Cardiac muscle cell (in vitro differentiated cells and primary cell): ENCODE measurements at places on chromosomes 12 and 14. TPM values are rescaled to one million over a fixed set of nuclear protein-coding genes. Genes with fewer than 3 reads are reported as not detected.

The POTEM gene
- total RNA-seq: not detected in 2 replicates

DNA sequence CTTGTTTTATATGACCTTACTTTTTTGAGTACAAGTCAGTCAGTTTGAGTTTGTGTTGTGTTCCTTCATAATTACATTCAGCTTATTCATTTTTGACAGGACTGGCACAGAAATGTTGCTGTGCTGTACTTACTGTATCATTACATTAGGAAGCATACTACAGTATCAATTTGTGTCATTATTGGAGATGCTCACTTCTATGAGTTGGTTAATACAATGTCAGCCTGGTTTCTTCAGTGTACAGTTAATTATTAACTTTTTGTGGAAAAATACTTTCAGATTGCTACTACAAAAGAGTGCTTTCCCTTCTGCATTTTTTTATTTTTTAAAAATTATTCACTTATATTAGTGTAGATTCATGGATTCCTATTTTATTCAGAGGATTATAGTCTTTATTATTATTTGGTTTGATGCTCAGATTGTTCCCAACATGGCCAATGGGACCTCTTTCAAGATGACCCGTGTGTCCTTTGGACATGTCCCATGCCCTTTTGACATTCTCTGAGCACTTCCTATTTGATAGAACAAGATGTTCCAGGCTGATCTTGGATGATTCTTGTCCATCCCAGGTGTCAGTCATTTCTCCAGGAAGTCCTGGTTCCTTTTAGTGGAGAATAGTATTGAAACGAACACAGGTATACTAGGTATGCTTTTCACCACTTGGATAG, 66.6 kb downstream of the MON2 start:
- peaks cover 24% of the 10 kb centered on the region for H3K36me3 ChIP-seq
- no peak overlapping the region for H3K27ac ChIP-seq
- H3K4me1 ChIP-seq: no peaks in the 10 kb centered on the region
- no peaks in the 10 kb centered on the region for H3K27me3 ChIP-seq
- no peak for DNase-seq

The SAMD15 gene
- total RNA-seq: 2.2 and 3.6 TPM in 2 replicates

The TMEM52B gene
- not detected in 2 replicates for total RNA-seq

DNA sequence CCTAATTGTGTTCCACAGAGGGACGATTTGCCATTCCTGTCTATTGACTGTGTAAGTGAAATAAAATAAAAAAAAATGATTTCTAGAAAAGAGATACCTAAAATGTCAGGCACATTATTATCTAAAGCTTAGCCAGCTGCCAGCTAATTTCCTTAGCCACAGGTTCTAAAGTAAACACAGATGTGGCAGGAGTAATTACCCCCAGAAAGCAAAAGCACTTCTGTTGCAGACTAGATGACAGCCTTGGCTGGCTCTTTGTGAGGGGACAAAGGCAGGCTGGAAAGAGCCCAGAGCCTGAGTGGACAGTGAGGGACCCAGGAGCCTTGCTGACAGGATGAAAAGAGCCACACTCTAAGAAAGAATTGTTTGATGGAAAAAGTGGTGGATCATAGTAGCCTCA, 418.1 kb downstream of the LRIG3 start:
- no peaks in the 10 kb centered on the region for H3K27me3 ChIP-seq
- no peak overlapping the region for H3K4me3 ChIP-seq
- DNase-seq: peak; percentile 54
- no peaks in the 10 kb centered on the region for H3K4me1 ChIP-seq

The DNAH10 gene
- 0.77 and 1.1 TPM in 2 replicates for total RNA-seq

GRCh38 chr12:25583545-25583944, 30.5 kb upstream of the LMNTD1 start:
- no peaks in the 10 kb centered on the region for H3K36me3 ChIP-seq
- H3K27me3 ChIP-seq: no peaks in the 10 kb centered on the region
- peak; percentile 81 for DNase-seq
- H3K27ac ChIP-seq: peak overlapping the region; percentile 5

GRCh38 chr12:13177373-13177772, 19.2 kb upstream of the EMP1 start:
- H3K4me3 ChIP-seq: no peak overlapping the region
- no peak for DNase-seq
- H3K36me3 ChIP-seq: no peaks in the 10 kb centered on the region
- H3K27me3 ChIP-seq: no peaks in the 10 kb centered on the region
- no peak overlapping the region for H3K27ac ChIP-seq

DNA sequence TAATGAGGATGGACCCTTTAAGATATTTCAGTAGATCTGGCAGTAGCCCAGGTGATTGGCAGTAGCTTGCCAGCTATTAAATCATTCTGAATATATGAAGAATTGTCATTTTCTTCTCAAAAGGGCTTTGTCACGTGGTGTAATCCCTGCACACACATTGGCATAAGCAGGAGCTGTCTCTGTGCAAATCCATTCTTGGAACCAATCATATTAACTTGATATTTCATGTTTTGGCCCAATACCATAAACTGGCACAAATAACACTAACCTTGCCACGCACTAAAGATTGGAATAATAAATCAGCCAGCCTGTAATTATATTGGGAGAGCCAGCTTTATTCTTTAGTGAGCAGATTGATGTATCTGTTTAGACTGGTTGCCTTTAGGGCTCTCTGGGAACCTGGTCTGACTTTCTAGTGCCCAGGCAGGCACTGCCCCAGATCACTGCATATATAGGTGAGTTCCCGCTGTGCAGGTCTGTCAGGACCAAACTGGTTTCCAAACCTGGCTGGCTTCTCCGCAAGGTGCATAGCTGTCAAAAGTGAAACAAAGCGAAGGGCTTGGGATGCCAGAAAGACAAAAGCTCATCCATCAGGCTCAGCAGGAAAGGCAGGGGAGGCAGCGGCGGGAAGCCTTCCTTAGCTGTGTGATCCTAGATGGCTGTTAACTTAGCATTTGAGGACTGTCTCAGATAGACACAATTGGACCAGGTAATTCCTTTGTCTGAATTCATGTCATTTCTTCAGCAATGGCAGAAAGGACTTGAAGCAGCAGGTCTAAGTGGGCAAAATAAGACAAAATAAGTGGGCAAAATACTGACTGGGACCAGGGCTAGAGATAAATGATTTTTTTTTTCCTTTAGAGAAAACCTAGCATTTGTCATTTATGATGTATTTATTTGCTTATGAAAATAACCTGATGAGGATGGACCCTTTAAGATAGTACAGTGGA, 128.8 kb upstream of the DYRK2 start:
- H3K27ac ChIP-seq: no peak overlapping the region
- H3K36me3 ChIP-seq: no peaks in the 10 kb centered on the region
- no peaks in the 10 kb centered on the region for H3K27me3 ChIP-seq
- H3K4me1 ChIP-seq: peaks cover 5% of the 10 kb centered on the region
- no peak overlapping the region for H3K4me3 ChIP-seq

The RPGRIP1 gene
- total RNA-seq: 0.14 TPM in 1 of 2 replicates, not detected in the other

- H3K36me3 ChIP-seq: peaks cover 19% of the 10 kb centered on the region
- no peaks in the 10 kb centered on the region for H3K4me1 ChIP-seq
- DNase-seq: no peak
- H3K4me3 ChIP-seq: no peak overlapping the region
- H3K27me3 ChIP-seq: no peaks in the 10 kb centered on the region
These were observed 43.2 kb upstream of the BBS10 start for GRCh38 chr12:76391461-76391860.

DNA sequence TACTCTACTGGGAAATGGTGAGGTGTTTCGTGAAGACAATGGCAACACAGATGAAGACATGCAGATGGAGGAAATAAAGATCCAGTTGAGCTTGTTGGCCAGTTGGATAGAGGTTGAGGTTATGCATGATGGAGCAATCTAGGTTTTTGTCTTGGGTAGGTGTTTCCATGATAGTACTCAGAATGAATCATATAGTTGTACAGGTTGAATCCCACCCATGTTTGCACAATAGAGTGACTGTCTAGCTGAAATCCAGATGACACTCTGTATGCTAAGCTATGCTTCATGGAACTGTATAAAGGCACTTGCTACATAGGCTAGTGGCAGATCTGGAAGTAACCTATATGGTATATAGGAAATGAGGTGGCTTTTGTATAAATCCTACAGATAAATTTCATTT, 264.9 kb downstream of the NAV3 start:
- no peaks in the 10 kb centered on the region for H3K36me3 ChIP-seq
- no peaks in the 10 kb centered on the region for H3K4me1 ChIP-seq
- no peaks in the 10 kb centered on the region for H3K27me3 ChIP-seq
- H3K27ac ChIP-seq: no peak overlapping the region
- no peak overlapping the region for H3K4me3 ChIP-seq

- peaks cover 27% of the 10 kb centered on the region for H3K4me1 ChIP-seq
- no peak overlapping the region for H3K27ac ChIP-seq
- DNase-seq: no peak
- no peaks in the 10 kb centered on the region for H3K27me3 ChIP-seq
- H3K4me3 ChIP-seq: no peak overlapping the region
- H3K36me3 ChIP-seq: peaks cover 5% of the 10 kb centered on the region
These were observed 40.6 kb upstream of the LRTM2 start for GRCh38 chr12:1779783-1780182.

DNA sequence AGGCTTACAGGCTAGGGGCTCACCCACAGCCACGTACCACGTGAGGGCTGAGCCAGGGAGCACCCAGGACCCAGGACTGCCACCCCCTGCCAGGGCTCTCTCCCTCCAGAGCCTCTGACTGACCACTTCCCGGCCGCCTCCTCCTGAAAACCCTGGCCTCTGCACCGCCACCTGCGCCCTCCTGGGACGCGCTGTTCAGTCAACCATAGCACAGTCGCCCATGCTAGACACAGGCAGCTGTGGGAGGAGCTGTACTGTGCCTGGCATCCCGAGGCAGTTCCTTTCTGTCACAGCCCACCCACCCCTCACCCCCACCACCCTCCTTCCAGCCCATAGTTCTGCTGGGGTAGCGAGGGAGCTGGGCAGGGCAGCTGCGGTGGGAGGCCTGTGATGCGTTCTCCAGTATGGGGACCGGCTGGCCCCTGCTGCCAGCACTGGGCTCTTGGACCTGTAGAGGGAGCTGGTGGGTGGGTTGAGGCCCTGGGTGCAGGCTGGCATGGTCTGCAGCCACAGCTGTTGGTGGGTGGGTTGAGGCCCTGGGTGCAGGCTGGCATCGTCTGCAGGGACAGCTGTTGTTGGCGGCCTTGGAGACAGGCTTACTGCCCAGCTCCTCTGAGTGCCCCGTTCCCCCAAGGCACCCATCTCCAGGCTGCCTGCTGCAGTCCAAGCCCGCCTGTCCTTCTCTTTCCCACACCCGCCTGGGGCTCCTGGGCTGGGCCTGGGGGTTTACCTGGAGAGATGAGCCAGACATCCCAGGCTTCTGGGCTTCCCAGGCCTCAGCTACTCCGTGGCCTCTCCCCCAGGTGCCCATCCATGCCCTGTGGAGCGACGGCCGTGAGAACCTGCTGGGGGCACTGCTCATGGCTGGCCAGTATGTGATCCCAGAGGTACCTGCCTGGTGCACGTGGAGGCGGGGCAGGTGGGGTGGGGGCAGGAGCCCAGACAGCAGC, 11.5 kb downstream of the ASPG start:
- no peak overlapping the region for H3K4me3 ChIP-seq
- H3K27ac ChIP-seq: no peak overlapping the region
- no peak for DNase-seq
- H3K4me1 ChIP-seq: no peaks in the 10 kb centered on the region

The ACVR1B gene
- total RNA-seq: 38.1 and 46.4 TPM in 2 replicates

DNA sequence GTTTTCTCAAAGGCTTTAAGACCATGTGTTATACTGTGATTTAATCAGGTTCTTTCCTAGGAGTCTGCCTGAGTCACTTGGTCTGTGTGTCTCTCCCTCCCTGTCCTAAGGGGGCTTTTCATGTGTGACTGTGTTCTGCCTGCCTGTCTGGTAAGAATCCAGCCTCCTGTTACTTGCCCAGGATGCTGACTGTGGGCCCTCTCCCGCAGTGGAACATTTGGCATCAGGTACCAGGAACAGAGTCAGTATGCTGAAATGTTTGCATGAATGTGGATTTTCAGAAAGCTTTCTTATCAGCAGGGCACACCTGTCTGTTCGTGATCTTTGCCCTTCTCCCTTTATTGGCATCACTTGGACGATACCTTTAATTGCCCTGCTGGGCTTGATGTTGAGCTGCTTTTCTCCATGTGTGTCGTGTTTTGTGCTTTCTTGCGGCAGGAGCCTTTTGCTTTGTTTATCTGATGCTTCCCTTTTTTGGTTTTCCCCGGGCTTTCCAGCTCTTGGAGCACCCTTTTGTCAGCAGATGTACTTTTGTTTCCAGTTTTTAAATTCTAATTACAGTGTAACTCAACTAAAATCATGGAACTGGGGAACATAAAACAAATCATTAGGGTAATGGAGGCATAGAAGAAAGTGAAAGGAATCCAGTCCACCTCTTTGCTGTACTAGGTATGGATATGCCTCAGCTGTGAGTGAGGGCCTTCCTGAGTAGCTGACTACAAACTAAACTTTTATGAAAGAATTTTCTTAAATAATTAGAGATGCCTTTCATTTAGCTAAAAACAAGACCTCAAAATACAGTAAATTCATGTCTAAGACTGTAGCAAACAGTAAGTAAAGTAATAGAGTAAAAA, 72.5 kb downstream of the TRAF3 start:
- H3K4me1 ChIP-seq: no peaks in the 10 kb centered on the region
- no peak overlapping the region for H3K4me3 ChIP-seq
- peak overlapping the region; percentile 27 for H3K27ac ChIP-seq
- no peaks in the 10 kb centered on the region for H3K36me3 ChIP-seq
- DNase-seq: peak; percentile 19

The E2F7 gene
- total RNA-seq: 1.4 and 3.7 TPM in 2 replicates

The RHNO1 gene
- 27.7 and 50.6 TPM in 2 replicates for total RNA-seq

DNA sequence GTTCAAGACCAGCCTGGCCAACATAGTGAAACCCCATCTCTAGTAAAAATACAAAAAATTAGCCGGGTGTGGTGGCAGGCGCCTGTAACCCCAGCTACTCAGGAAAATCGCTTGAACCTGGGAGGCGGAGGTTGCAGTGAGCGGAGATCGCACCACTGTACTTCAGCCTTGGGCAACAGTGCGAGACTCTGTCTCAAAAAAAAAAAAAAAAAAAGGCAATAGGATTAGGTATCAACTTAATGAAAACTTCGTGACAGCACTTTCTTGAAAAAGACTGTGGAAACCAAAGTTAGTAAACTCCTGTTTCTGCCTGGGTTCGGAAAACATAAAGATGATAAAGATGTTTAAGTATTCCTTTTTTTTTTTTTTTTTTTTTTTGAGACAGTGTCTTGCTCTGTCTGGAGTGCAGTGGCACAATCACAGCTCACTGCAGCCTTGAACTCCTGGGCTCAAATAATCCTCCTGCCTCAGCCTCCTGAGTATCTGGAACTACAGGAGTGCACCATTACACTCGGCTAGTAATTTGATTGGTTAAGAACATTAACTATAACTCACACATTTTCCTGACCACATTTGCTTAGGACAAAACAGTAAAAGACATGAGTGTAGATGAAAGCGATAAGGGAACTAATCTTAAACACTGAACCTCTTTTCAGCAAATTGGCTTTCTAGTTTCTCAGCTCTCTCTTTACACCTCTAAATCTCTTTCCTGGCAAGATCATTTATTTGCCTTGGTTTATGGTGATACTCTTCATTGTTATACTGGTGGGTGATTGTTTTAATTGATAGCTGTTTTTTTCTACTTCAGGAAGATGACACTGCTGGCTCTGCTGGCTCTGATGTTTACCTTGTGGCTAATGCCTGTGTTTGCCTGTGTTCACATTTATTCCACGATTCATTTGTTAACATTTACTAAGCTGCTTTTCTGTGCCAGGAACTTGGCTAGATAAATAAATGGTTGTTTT, 15.8 kb downstream of the HIF1A start:
- no peak overlapping the region for H3K4me3 ChIP-seq
- no peaks in the 10 kb centered on the region for H3K36me3 ChIP-seq
- peak overlapping the region; percentile 69 for H3K27ac ChIP-seq
- no peaks in the 10 kb centered on the region for H3K27me3 ChIP-seq
- no peak for DNase-seq

GRCh38 chr12:33581613-33582122, 142.0 kb upstream of the SYT10 start:
- no peaks in the 10 kb centered on the region for H3K4me1 ChIP-seq
- H3K36me3 ChIP-seq: no peaks in the 10 kb centered on the region
- no peak overlapping the region for H3K27ac ChIP-seq
- no peaks in the 10 kb centered on the region for H3K27me3 ChIP-seq
